ENCODE measurements at places on chromosomes 1 and 21.

DNA sequence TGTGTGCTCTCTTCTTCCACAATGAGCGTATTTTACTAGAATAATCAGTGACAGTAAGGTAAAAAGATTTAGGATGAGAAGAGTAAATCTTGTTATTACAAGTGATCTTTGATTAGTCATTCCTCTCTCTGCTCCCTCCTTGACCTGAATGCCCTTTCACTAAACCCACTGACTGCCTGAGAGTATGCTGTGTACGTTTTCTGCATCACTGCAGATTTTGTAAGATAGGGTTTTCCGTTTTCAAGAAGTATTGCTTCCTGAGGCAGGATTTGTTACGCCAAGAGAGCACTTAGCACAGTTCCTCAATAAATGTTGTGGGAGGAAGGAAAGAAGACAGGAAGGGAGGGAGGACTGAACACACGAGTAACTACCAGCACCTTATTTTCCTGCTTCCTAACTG lies 7.7 kb upstream of the LAMB3 start:
- DNase-seq, result no peak

GRCh38 chr21:24220446-24220845 lies 1386.8 kb downstream of the MRPL39 start:
- no peak for DNase-seq

DNA sequence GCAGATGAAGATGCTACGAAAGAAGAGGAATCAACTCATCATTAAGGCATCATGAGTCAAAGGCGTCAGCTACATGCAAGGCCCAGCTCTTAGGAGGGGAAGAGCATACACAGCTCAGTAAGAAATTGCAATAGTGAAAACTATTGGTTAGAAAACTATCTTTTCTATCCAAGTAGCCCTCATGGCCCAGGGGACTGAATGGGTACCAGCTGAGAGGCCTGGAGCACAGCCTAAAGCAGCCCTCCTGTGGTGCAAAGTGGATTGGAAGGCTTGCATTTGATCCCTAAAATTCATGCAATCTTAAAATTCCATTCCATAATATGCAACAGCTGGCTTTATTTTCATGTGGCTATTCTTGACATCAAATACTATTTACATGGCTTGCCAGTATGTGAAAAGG lies 251.8 kb upstream of the USP24 start:
- no peak for DNase-seq

DNA sequence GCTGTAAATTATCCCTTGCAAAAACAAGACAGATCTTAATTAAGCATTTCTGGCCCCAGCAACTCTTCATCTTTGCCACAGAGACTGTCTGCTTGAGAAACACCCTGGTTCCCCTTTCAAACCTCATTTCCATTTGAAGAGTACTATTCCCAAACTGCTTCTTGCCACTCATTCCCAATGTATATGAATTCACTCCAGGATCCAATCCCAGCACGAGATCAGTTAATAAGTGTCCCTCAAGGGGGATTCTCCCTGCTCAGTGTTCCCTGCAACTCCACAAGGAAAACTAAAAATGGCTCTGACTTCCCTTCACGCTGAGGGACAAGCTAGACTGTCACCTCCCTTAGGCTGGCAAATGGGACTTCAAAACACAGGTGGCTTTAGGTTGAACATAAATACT lies 173.2 kb downstream of the SIPA1L2 start:
- no peak for DNase-seq

DNA sequence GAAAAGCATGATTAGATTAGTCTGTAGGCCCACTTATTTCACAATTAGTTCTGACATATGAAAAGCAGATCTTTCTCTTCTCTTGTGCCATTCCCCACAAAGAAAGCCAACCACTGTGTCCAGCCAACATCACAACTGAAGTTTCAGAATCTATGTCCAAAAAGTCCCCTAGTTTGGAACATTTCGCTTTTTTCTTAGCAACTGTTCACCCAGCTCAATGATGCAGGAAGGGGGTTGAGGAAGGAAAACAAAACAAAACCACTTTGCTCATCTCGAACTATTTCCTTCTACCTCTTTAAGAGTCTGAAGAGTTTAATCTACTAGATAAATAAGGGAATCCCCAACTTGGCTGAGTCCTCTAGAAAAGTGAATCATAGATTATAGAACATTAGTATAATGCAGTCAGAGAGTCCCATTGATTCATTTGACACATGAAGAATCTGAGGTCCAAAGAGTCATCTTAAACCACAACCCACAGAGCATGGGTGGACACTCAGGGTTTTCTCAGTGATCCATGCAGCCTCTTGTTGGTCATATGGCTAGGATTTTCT lies 159.3 kb upstream of the SGIP1 start:
- DNase-seq, result no peak

All from NCI-H510A (cell line).